Motor neuron (in vitro differentiated cells): ENCODE measurements at places on chromosomes 6 and 20.

GRCh38 chr6:141744194-141744925 lies 388.4 kb upstream of the GJE1 start:
- no peak for ATAC-seq

- no peak for ATAC-seq
These were observed 293.9 kb upstream of the FOXQ1 start for GRCh38 chr6:1018041-1018440.

DNA sequence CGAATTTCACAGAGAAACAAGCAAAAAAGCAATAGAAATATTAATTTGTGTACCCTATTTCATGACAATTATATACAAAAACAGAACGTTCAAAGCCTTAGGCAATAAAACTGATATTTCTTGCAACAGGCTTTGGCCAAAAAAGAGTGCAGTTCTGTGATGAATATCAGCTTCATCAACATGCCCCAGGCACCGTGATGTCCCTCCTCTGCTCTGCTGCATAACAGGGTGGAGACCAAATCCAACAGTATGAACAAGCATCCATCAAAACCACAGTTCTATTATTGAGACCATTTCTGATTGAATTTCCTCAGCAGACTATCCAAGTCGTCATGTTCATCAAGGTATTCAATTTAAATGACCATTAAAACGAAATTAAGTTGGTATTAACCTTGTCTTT lies 722.6 kb upstream of the NRSN1 start:
- no peak for ATAC-seq

GRCh38 chr6:31579119-31579505 lies 3.1 kb downstream of the LTB start:
- ATAC-seq = no peak
